Skin of body (tissue), 3 donors: ENCODE measurements at places on chromosomes 7 and 10. TPM values are rescaled to one million over a fixed set of nuclear protein-coding genes. Genes with fewer than 3 reads are reported as not detected.

- DNase-seq, result no peak
Observed at GRCh38 chr7:144738708-144739314, 97.0 kb downstream of the TPK1 start.

- no peak for DNase-seq
Observed at GRCh38 chr7:155266440-155266839, 31.2 kb upstream of the INSIG1 start.

DNA sequence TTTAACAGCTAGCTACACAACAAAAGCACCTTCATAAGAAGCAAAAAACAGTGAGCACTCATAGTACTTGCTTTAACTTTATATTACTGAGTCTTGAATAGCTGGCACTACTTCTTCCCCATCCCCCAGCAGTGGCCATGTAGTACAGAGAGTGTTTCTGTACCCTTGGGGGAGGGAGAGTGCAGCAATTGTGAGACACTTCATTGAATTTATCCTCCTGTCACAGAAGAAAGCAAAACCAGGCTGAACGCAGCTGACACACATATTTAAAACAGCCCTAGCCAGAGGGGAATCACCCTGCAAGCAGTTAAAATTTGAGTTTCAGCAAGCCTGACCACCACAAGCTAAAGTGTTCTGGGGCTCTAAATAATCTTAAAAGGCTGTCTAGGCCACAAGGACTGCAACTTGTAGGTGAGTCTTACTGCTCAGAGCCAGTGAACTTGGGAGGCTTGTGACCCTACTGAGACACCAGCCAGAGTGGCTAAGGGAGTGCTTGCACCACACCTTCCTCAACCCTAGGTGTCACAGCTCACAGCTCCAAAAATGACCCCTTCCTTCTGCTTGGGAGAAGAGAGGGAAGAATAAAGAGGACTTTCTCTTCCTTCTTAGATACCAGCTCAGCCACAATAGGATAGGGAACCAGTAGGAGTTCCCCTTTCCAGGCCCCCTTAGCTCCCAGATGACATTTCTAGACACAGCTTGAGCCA is 97.7 kb upstream of the MEOX2 start:
- peak; percentile 14 for DNase-seq

DNA sequence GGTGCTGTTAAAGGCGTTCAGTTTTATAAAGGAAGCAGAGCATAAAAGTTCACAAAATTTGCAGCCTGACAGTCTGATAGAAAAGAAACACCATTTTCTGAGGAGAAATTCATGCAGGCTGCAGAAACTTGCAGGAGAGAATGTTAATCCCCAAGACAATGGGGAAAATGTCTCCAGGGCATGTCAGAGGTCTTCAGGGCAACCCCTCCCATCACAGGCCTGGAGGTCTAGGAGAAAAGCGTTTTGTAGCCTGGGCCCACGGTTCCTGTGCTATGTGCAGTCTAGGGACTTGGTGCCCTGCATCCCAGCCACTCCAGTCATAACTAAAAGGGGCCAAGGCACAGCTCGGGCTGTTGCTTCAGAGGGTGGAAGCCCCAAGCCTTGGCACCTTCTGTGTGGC is 68.4 kb upstream of the GJD4 start:
- no peak for DNase-seq

DNA sequence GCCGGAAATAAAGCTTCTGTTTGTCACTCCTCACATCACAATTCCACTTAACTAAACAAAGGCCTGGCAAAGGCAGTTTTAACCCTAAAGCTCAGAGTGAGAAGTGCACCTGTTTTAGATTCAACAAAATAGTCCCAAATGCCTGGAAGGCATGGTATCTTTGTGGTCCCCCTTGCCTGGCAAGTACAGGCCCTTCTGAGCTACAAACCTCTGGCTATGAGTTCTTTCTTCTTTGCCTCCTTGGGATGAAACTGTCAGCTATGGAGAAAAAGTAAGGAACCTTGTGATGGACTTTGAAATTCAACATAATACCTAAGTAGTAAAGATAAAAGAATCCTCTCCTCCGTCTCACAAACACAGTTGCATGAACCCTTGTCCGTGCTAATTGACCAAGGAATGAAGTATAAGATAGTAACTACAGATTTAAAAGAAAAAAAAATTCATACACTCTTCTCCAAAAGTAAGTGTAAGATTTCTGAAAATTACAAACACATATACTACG is 244.5 kb upstream of the ETV1 start:
- DNase-seq, result no peak

DNA sequence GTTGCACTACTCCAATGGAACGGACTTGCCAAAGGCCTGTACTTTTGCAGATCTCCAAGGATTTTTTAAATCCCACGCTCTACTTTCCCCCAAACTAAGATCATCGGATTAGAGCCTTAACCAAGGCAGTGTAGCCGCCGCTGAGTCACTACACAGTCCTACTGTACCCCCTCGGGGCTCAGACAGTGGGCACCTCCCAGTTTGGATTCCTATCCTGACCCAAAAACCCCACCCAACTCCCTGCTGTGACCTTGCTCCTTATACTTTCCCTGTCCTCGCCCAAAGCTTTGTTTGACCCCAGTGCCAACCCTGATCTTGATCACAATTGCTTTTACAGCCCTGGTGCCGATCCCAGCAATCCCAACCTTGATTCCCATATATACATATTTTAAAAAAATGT is 17.5 kb upstream of the PLAU start:
- no peak for DNase-seq

DNA sequence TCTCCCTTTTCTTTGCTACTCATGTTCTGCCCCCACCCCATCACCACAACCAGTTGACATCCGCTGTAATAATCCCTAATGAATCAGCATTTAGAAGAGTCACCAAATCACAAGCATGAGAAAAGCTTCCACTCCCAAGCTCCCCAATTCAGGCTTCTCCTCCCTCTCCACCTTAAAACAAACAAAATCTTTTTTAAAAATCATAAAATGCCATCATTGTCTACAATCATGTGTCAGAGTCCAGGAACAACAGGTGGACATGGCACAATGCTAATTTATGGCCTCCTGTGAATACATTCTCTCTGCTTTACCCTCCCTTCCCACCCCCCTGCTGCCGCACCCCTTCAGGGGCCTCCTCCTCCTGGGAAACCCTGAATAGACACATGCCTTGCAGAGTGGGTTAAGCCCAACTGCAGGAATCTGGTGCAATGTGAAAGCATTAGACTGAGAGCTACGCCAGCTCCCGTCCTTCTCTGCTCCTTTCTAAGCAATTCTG is 3.7 kb downstream of the LRRC4 start:
- DNase-seq, result no peak

- no peak for DNase-seq
Observed at GRCh38 chr7:47576866-47577306, 5.0 kb downstream of the TNS3 start.

DNA sequence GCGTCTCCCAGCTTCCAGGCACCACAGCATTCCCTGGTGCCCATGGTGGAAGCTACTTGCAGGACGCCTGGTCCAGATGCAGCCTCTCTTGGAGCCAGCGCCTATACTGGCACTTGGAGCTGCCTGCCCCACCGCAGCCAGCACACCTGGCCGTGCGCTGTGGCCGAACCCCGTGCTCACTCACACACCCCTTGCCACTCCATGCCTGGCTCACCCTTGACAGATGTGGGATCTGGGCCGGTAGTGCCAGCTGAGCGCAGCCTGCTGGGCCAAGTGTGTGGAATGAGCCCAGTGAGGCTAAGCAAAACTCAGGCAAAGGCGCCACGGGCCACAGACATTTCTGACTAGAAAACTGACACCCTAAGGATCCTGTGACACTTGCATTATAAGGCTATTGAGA is 884.8 kb downstream of the LRMDA start:
- DNase-seq, result no peak

- DNase-seq, result no peak
Observed at GRCh38 chr7:68417659-68418058, 1180.6 kb upstream of the AUTS2 start.

Gene METTL27
- 3.2 TPM for total RNA-seq

Gene TRPV5
- total RNA-seq, result 0.10 TPM

Gene OR2A12
- not detected for total RNA-seq

Gene TFEC
- 2.2 TPM for total RNA-seq

Gene NOLC1
- total RNA-seq, result 33.0 TPM

Gene ADIRF
- total RNA-seq, result 69.2 TPM
